NCI-H1105 (cell line): ENCODE measurements at places on chromosomes 11 and 22.

GRCh38 chr11:17244046-17244445 is 32.5 kb upstream of the NUCB2 start:
- DNase-seq, result no peak

- DNase-seq, result no peak
Measured at GRCh38 chr11:57094181-57094935, 87.4 kb upstream of the LRRC55 start.

GRCh38 chr22:42908374-42908746 is 51.3 kb upstream of the ARFGAP3 start:
- DNase-seq, result no peak

GRCh38 chr11:111445586-111445985 is 66.5 kb upstream of the POU2AF1 start:
- DNase-seq, result no peak

- no peak for DNase-seq
Measured at GRCh38 chr11:8624698-8625097, 30.7 kb upstream of the STK33 start.

- DNase-seq, result peak; percentile 6
Measured at GRCh38 chr11:126102436-126102981, 39.8 kb upstream of the CDON start.

- DNase-seq, result no peak
Measured at GRCh38 chr22:39477542-39477941, 20.7 kb downstream of the MGAT3 start.

DNA sequence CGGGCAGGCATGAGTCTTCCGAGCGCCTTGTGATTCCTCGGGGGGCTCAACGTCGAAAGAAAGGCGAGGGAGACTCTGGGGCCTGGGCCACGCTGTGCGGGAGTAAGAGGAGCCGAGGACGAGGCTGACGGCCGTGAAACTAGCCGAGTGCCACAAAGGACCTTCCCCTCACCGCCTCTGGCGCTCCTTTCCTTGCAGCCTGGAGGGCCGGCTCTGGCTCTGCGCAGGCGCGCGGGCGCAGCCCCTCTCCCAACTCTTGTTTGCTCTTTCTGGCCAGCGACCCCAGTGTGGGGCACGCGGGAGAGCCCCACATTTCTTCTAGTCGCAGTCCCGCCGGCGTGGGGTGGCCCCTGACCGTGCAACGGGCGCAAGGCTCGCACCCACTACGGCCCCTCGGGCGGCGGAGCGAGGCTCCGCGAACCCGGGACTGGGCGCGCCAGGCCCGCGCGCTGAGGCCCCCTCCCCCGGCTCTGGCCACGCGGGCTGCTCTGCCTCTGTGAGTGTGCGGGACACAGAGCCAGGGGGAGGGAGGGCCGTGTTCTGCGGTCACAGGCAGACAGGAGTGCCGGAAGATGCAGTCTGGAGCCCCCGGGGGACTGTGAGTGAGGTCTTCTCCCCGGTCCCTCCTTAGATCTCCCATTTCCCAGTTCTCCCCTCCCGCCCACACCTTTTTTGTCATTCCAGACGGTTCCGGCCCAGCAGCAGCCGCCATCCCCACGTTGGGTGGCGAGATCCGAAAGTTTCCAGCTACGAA is 1.0 kb upstream of the TOB2 start:
- DNase-seq, result peak; percentile 64

GRCh38 chr11:114257621-114258558 is 38.3 kb upstream of the NNMT start:
- no peak for DNase-seq

- DNase-seq, result no peak
Measured at GRCh38 chr11:57399221-57399620, 8.8 kb upstream of the PRG2 start.

DNA sequence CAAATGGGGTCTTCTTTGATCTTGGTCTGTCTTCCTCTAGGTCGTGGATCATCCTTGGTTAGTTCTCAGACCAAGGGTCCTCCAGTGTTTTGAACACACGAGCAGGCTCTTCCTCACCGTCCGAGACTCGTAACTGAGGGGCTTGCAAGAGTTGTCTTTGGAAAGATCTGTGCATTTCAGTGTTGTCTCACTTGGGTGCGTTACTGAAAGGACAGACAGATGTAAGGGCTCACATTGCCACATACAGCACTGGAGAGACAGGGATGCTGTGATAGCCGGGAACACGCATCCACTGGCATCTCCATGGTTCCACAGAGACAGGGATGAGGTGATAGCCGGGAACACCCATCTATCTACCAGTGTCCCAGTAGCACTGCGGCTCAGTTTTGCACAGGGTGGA is 15.7 kb downstream of the GLB1L2 start:
- DNase-seq, result no peak

GRCh38 chr11:65110354-65110861 is 1.3 kb upstream of the TM7SF2 start:
- DNase-seq, result peak; percentile 77

- DNase-seq, result no peak
Measured at GRCh38 chr11:56558574-56558973, 15.5 kb upstream of the OR5M11 start.

DNA sequence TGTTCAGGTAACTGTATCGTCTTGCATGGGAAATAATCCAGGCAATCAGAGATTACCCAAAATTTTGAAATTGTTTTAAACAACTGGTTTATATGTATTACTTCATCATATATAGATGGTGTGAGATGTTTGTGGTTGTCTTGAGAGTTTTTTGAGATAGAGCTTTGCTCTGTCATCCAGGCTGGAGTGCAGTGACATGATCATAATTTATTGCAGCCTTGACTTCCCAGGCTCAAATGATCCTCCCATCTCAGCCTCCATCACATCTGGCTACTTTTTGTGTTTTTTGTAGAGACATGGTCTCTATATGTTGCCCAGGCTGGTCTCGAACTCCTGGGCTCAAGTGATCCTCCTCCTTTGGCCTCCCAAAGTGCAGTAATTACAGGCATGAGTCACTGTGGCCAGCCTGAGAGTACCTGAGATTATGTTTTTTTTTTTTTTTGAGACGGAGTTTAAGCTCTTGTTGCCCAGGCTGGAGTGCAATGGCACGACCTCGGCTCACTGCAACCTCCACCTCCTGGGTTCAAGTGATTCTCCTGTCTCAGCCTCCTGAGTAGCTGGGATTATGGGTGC is 11.5 kb downstream of the CTNND1 start:
- DNase-seq, result no peak
